ENCODE measurements at places on chromosomes 12 and 14. TPM values are rescaled to one million over a fixed set of nuclear protein-coding genes. Genes with fewer than 3 reads are reported as not detected.

SSTR1 gene
- total RNA-seq = not detected

ANKLE2 gene
- 64.0 TPM for total RNA-seq

- H3K36me3 ChIP-seq = no peaks in the 10 kb centered on the region
- DNase-seq = no peak
- no peak overlapping the region for H3K4me3 ChIP-seq
- H3K27me3 ChIP-seq = no peaks in the 10 kb centered on the region
- H3K27ac ChIP-seq = no peak overlapping the region
These were observed 154.4 kb downstream of the CALM1 start for GRCh38 chr14:90551070-90551704.

DNA sequence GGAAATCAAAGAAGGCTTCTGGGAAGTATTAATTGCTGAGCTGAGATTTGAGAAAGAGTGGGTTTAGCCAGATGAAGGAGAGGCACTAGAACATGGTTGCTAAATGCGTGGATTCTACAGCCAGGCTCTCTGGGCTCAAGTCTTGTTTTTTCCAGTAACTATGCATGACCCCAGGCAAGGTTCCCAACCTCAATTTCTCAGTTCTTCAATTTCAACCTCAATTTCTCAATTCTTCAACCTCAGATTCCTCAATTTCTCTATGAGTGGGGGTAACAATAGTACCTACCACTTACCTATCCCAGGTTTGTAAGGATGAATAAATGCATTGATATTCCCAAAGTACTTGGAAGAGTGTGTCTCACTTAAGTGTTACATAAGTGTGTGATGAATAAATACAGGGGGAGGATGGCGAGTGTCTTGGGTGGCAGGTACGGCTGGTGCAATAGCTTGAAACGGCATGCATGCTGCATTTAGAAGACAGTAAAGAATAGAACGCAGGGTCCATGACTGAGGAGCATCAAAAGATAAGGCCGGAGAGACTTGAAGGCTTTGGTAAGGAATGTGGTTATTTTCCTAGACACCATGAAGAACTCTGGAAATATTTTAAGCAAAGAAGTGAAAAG, 149.1 kb upstream of the ATP2B1 start:
- DNase-seq = no peak
- H3K4me3 ChIP-seq = no peak overlapping the region
- H3K27ac ChIP-seq = no peak overlapping the region
- H3K27me3 ChIP-seq = no peaks in the 10 kb centered on the region
- H3K4me1 ChIP-seq = peaks cover 9% of the 10 kb centered on the region
- H3K36me3 ChIP-seq = no peaks in the 10 kb centered on the region

DNA sequence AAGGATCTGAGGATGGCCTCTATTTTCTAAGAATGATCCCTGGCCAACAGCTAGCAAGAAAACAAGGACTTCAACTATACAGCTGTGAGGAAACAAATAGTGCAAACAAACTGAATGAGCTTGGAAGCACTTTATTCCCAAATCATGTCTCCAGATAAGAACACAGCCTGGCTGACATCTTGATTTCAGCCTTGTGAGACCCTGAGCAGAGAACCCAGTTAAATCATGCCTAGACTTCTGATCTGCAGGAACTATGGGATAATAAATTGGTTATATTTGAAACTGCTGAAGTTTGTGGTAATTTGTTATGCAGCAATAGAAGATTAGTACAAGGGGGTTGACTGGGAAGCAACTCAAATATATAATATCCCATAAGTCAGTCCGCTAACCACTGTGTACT, 183.9 kb upstream of the BMP4 start:
- H3K27ac ChIP-seq = no peak overlapping the region
- peaks cover 5% of the 10 kb centered on the region for H3K4me1 ChIP-seq
- no peaks in the 10 kb centered on the region for H3K36me3 ChIP-seq
- no peak for DNase-seq

- no peaks in the 10 kb centered on the region for H3K4me1 ChIP-seq
- no peaks in the 10 kb centered on the region for H3K27me3 ChIP-seq
- no peaks in the 10 kb centered on the region for H3K36me3 ChIP-seq
These were observed 89.4 kb downstream of the OTX2 start for GRCh38 chr14:56720703-56721460.

- H3K4me3 ChIP-seq = no peak overlapping the region
- H3K27me3 ChIP-seq = no peaks in the 10 kb centered on the region
- no peak overlapping the region for H3K27ac ChIP-seq
- H3K4me1 ChIP-seq = peaks cover under 1% of the 10 kb centered on the region
- no peaks in the 10 kb centered on the region for H3K36me3 ChIP-seq
- no peak for DNase-seq
These were observed 102.5 kb upstream of the EIF5 start for GRCh38 chr14:103231376-103232019.

All from SJSA1 (cell line).